CD14-positive monocyte (primary cell): ENCODE measurements at places on chromosomes 2 and 18.

DNA sequence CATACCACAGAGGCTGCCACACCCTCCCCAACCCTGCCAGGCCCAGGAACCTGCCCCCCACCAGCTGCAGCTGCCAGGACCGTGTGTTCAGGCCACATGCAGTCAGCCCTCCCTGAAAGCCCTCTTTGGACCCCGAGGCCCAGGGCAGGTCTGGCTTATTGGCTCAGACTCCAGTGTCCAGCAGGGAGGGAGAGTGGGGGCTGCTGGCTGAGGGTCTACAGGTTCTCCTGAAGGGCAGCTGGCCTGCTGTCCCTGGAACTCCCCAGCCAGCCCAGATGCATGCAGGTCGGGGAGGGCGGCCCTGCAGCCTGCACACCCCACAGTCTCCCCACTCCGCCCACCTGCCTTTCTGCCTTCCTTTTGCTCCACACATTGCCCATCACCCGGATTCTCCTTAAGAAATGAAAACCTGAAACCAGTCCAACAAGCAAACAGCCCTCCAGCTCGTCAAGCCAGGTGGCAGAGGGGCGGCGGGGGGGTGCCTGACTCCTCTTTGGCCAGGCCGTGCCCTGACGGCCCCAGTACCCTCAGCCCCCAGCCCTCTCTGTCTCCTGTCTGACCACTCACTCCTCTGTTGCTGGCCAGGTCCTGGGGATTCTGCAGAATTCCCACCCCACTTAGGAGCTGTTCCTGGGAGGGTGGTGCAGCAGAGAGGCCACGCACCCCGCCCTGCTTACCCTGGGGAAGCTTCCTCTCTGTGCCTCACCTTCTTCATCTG lies 18.0 kb downstream of the GPR35 start:
- no peak for DNase-seq

- no peak for DNase-seq
Measured at GRCh38 chr18:42105394-42105793, 150.4 kb downstream of the PIK3C3 start.

GRCh38 chr2:120442541-120442922 lies 96.6 kb downstream of the INHBB start:
- DNase-seq, result no peak

- DNase-seq, result no peak
Measured at GRCh38 chr2:160299540-160299939, 99.5 kb upstream of the ITGB6 start.
